Cardiac atrium fibroblast (primary cell): ENCODE measurements at places on chromosomes 3 and 15. TPM values are rescaled to one million over a fixed set of nuclear protein-coding genes. Genes with fewer than 3 reads are reported as not detected.

The TICRR gene
- total RNA-seq, result 2.5 and 2.8 TPM in 2 replicates

The PIGBOS1 gene
- total RNA-seq, result 7.9 and 15.0 TPM in 2 replicates

The TERB2 gene
- total RNA-seq, result not detected in 2 replicates

The PARP14 gene
- total RNA-seq, result 18.5 and 29.8 TPM in 2 replicates

The CD200 gene
- 22.0 and 42.0 TPM in 2 replicates for total RNA-seq
